ENCODE measurements at places on chromosomes 6 and 20. TPM values are rescaled to one million over a fixed set of nuclear protein-coding genes. Genes with fewer than 3 reads are reported as not detected.

ARHGAP18 gene
- 12.0 TPM for total RNA-seq

ME1 gene
- total RNA-seq = not detected

OR2J3 gene
- not detected for total RNA-seq

CST5 gene
- total RNA-seq = not detected

CBFA2T2 gene
- 20.5 TPM for total RNA-seq

HSPA1A gene
- 75.8 TPM for total RNA-seq

PPIL6 gene
- not detected for total RNA-seq

MCHR2 gene
- not detected for total RNA-seq

TAF4 gene
- 24.1 TPM for total RNA-seq

GJA1 gene
- total RNA-seq = not detected

TNFAIP3 gene
- total RNA-seq = 56.4 TPM

MROH8 gene
- 2.6 TPM for total RNA-seq

PRDM1 gene
- total RNA-seq = 26.0 TPM

MAS1 gene
- total RNA-seq = not detected

FOXS1 gene
- not detected for total RNA-seq

TRIM15 gene
- not detected for total RNA-seq

SAPCD1 gene
- total RNA-seq = 12.0 TPM

SLC17A1 gene
- total RNA-seq = not detected

VNN1 gene
- total RNA-seq = not detected

TSPYL1 gene
- total RNA-seq = 45.2 TPM

OLIG3 gene
- not detected for total RNA-seq

BPIFB1 gene
- total RNA-seq = not detected

CCM2L gene
- not detected for total RNA-seq

RBPJL gene
- not detected for total RNA-seq

CD24 gene
- 0.10 TPM for total RNA-seq

TPD52L1 gene
- not detected for total RNA-seq

LRFN2 gene
- not detected for total RNA-seq

CALHM4 gene
- not detected for total RNA-seq

DSP gene
- total RNA-seq = 0.15 TPM

CLVS2 gene
- total RNA-seq = not detected

METTL24 gene
- total RNA-seq = not detected

EDN3 gene
- total RNA-seq = not detected

OPRL1 gene
- 1.8 TPM for total RNA-seq

XPO5 gene
- total RNA-seq = 49.0 TPM

Measured in activated naive CD4-positive, alpha-beta T cell treated with anti-CD3 and anti-CD28 coated beads, Interleukin-2, amount 10 ng/mL, durations not matched to agents 5 hours and 36 hours (primary cell).